Effector memory CD4-positive, alpha-beta T cell (primary cell): ENCODE measurements at places on chromosomes 13 and 19.

DNA sequence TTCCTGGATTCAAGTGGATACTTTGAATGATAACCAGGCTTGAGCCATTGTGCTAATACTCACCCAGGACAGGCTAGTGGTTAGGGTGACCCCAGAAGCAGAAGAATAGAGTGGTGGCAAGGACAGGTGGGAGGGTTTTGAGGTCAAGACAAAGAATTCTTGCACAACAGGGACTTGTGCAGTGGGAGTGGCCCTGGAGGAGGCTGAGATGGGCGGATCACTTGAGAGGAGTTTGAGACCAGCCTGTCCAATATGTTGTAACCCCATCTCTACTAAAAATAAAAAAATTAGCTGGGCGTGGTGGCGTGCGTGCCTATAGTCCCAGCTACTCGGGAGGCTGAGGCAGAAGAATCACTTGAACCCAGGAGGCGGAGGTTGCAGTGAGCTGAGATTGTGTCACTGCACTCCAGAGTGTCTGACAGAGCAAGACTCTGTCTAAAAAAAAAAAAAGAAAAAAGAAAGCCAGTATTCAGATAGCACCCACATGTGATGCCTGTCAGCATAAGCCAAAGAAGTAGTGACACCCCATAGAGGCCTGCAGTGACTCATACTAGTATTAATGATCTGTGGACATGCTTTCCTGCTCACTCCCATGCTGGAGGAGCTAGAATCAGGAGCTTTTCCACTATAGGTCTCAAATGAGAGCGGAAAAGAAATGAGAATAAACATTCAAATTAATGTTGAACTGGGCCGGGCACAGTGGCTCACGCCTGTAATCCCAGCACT lies 78.7 kb downstream of the RNF17 start:
- H3K4me1 ChIP-seq, result no peaks in the 10 kb centered on the region
- no peaks in the 10 kb centered on the region for H3K36me3 ChIP-seq
- H3K4me3 ChIP-seq, result no peak overlapping the region

GRCh38 chr13:95180513-95181245 lies 120.6 kb downstream of the ABCC4 start:
- peaks cover 10% of the 10 kb centered on the region for H3K4me1 ChIP-seq
- H3K27me3 ChIP-seq, result no peaks in the 10 kb centered on the region
- H3K36me3 ChIP-seq, result no peaks in the 10 kb centered on the region
- DNase-seq, result no peak
- H3K27ac ChIP-seq, result no peak overlapping the region

DNA sequence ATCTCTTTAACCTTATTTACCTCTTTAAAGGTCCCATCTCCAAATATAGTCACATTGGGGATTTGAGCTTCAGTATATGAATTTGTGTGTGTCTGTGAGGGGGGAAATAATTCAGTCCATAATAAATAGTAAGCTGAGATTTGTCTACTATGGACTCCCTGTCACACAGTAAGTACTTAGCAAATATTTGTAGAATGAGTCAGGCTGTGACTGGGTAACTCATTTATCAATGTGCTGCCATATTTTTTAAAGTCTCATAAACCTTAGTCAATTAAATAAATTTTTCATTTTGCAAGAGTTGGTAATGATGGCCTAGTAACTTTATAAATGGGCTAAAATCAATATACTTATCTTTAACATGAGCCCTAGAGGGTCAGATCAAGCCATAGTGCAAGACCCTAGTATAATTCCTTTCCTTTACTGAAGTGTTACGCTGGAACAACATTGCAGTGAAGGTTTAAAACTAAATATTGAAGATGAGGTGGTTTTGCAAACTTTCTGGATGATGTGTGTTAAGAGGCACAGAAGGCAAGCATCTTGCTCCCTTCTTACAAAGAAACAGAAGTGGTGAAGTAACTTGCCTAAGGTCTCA lies 305.1 kb downstream of the KCNRG start:
- DNase-seq, result no peak
- H3K27me3 ChIP-seq, result no peaks in the 10 kb centered on the region
- H3K27ac ChIP-seq, result no peak overlapping the region
- no peak overlapping the region for H3K4me3 ChIP-seq

DNA sequence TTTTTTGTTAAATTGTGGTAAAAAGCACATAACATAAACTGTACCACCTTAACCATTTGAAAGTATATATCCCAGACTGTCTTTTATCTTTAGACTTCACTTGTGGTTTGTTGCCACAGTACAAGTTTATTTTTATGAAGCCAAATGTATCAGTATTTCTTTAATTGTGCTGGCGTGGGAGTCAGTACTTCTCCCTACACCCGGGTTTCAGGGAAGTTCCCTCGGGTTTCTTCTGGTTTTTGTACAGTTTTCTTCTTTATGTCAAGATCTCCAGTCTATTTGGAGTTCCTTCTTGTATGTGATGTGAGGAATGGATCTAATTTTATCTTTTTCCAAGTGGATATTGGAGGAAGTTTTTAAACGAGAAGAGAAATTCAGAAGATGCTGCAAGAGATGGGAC lies 20.5 kb downstream of the CCDC8 start:
- no peaks in the 10 kb centered on the region for H3K4me1 ChIP-seq
- no peak overlapping the region for H3K4me3 ChIP-seq
- DNase-seq, result no peak
- H3K36me3 ChIP-seq, result peaks cover 39% of the 10 kb centered on the region
- no peaks in the 10 kb centered on the region for H3K27me3 ChIP-seq

GRCh38 chr19:17411801-17412200 lies 6.4 kb upstream of the BST2 start:
- peaks cover 4% of the 10 kb centered on the region for H3K4me1 ChIP-seq
- peaks cover 27% of the 10 kb centered on the region for H3K36me3 ChIP-seq
- H3K27ac ChIP-seq, result no peak overlapping the region
- no peak overlapping the region for H3K4me3 ChIP-seq

DNA sequence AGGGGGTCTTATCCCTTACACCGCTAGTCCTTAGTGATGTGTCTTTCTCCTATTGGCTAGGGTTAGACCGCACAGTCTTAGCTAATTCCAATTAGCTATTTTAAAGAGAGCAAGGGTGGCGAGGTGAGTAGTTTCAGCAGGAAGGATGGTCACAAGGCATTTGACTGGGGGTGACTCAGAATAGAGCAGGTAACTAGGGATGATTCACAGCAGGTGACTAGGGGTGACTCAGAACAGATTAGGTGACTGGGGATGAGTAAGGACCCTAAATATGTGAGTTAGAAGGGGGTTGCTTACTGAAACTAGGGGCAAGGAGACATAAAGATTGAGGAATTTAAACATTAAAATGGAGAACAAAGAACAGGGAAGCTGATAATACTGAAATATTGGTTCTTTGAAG lies 64.3 kb downstream of the ZNF66 start:
- no peaks in the 10 kb centered on the region for H3K4me1 ChIP-seq
- no peak overlapping the region for H3K4me3 ChIP-seq
- no peak overlapping the region for H3K27ac ChIP-seq
- H3K36me3 ChIP-seq, result no peaks in the 10 kb centered on the region
- no peaks in the 10 kb centered on the region for H3K27me3 ChIP-seq

GRCh38 chr19:22422211-22422610 lies at the start of gene ZNF98:
Gene ZNF98, minus strand, starts transcription at chr19:22422346. Its CDS starts 122 bp downstream, at chr19:22422224.
- H3K27ac ChIP-seq, result no peak within 1 kb of the TSS
- no peak within 1 kb of the TSS for H3K4me3 ChIP-seq
- H3K27me3 ChIP-seq, result no peaks in the 10 kb centered on the region
- no peak for DNase-seq
- no peaks in the 10 kb centered on the region for H3K4me1 ChIP-seq

- H3K27ac ChIP-seq, result no peak overlapping the region
- no peaks in the 10 kb centered on the region for H3K4me1 ChIP-seq
- no peak for DNase-seq
- H3K36me3 ChIP-seq, result no peaks in the 10 kb centered on the region
- no peak overlapping the region for H3K4me3 ChIP-seq
Measured at GRCh38 chr19:8161135-8161646, 11.8 kb upstream of the FBN3 start.

DNA sequence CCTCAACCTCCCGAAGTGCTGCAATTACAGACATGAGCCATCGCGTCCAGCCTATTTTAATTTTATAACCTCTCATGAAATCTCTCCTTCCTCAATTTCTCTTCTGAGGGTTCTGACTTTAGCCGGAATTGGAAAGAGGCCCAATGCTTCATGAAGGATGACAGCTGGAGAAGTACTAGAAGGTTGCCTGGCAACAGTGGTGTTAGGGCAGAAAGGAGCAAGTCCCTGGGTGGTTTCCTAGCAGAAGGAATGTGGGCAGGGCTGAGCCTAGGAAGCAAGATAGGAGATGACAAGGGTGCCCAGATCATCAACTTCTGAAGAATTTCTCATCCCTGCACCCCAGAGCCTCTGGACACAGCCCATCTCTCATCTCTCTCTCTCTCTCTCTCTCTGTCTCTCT lies 25.8 kb downstream of the CACNG6 start:
- DNase-seq, result no peak
- H3K27ac ChIP-seq, result no peak overlapping the region
- no peak overlapping the region for H3K4me3 ChIP-seq
- H3K27me3 ChIP-seq, result peaks cover 5% of the 10 kb centered on the region

DNA sequence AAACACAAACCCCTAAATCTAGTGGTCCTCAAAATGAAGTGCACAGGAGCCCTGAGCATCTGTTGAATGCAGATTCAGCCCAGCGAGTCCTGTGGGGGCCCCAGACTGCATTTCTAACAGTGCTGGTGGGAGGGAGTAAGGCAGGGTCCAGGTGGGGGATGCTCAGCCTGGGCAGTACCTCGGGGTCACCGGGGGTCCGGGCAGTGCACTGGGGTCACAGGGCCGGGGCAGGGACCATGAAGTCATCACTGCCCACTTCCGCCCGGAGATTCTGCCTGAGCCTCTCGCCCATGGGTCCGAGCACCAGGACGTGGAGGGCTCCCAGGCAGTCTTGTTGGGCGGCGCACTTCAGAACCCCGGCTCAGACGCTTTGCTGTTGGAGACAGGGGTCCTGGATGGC lies 838 bp upstream of the ATP4B start:
- no peak overlapping the region for H3K4me3 ChIP-seq
- no peak overlapping the region for H3K27ac ChIP-seq
- H3K4me1 ChIP-seq, result no peaks in the 10 kb centered on the region
- no peaks in the 10 kb centered on the region for H3K27me3 ChIP-seq

DNA sequence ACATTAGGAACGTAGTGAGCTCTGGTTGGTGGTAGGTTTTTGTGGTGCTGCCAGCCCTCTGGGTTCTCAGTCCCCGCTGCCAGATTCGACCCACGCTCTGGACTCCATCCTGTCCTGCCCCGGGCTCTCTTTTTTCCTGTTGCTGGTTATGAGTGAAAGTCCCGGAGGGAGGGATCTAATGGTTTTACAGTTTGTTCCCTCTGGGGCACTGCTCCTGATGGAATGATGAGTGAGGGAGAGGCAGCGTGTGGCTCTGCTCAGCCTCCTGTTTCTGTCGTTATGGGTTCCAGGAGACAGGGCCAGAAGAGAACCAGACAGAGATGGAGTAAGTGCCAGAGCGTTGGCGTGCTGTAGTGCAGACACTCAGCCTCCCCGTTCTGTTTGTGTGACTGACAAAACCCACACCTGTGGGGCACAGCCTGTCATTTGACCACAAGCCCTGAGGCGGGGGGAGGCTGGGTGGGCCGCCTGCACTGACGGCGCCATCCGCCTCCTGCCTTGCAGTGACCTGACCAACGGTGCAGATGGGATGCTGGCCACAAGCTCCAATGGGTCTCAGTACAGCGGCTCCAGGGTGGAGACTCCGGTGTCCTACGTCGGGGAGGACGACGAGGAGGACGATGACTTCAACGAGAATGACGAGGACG lies 18.3 kb downstream of the ATP4B start:
- H3K27ac ChIP-seq, result no peak overlapping the region
- no peak overlapping the region for H3K4me3 ChIP-seq
- no peaks in the 10 kb centered on the region for H3K4me1 ChIP-seq
- DNase-seq, result no peak
- H3K27me3 ChIP-seq, result no peaks in the 10 kb centered on the region

- H3K4me1 ChIP-seq, result no peaks in the 10 kb centered on the region
- H3K27me3 ChIP-seq, result no peaks in the 10 kb centered on the region
- no peak overlapping the region for H3K27ac ChIP-seq
- H3K4me3 ChIP-seq, result no peak overlapping the region
Measured at GRCh38 chr13:37797631-37798030, 71.9 kb downstream of the TRPC4 start.

DNA sequence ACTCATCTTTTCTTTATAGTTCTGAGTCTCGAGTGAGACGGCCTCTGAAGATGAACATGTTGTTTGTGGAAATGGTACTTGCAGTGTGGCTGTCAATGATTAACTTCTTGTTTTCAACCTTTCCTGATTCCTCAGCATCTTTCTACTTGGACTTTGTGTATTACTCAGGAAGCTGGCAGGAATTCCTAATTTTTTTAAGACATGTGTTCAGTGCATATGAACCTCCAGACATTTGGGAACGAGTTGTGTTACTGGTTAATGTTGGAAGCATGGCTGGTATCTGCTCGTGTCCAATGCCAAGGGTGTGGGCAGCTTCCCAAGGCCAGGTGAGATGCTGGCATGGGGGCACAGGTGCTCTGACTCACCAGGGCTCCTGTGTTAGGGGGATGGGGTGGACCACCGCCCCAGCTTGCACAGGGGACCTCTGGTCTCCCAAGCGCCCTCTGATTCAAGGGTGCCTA lies 61.1 kb upstream of the MCF2L start:
- H3K27me3 ChIP-seq, result no peaks in the 10 kb centered on the region
- DNase-seq, result no peak
- no peak overlapping the region for H3K4me3 ChIP-seq
- H3K36me3 ChIP-seq, result no peaks in the 10 kb centered on the region
- no peaks in the 10 kb centered on the region for H3K4me1 ChIP-seq

- H3K4me3 ChIP-seq, result peak overlapping the region; percentile 88
- no peaks in the 10 kb centered on the region for H3K27me3 ChIP-seq
- peak; percentile 48 for DNase-seq
- H3K4me1 ChIP-seq, result peaks cover 11% of the 10 kb centered on the region
Measured at GRCh38 chr19:46014941-46015686, 7.7 kb downstream of the PGLYRP1 start.

GRCh38 chr19:14450168-14450874 lies 17.2 kb downstream of the PKN1 start:
- no peak overlapping the region for H3K27ac ChIP-seq
- no peaks in the 10 kb centered on the region for H3K4me1 ChIP-seq
- H3K27me3 ChIP-seq, result no peaks in the 10 kb centered on the region
- peak; percentile 54 for DNase-seq
- H3K36me3 ChIP-seq, result peaks cover 83% of the 10 kb centered on the region
- no peak overlapping the region for H3K4me3 ChIP-seq

GRCh38 chr13:73060251-73061160 lies 1.7 kb downstream of the KLF5 start:
- no peaks in the 10 kb centered on the region for H3K36me3 ChIP-seq
- no peak overlapping the region for H3K27ac ChIP-seq
- DNase-seq, result no peak
- H3K4me1 ChIP-seq, result peaks cover 6% of the 10 kb centered on the region
- H3K27me3 ChIP-seq, result no peaks in the 10 kb centered on the region
- peak overlapping the region; percentile 52 for H3K4me3 ChIP-seq
